ENCODE measurements at places on chromosomes 1 and 21.

DNA sequence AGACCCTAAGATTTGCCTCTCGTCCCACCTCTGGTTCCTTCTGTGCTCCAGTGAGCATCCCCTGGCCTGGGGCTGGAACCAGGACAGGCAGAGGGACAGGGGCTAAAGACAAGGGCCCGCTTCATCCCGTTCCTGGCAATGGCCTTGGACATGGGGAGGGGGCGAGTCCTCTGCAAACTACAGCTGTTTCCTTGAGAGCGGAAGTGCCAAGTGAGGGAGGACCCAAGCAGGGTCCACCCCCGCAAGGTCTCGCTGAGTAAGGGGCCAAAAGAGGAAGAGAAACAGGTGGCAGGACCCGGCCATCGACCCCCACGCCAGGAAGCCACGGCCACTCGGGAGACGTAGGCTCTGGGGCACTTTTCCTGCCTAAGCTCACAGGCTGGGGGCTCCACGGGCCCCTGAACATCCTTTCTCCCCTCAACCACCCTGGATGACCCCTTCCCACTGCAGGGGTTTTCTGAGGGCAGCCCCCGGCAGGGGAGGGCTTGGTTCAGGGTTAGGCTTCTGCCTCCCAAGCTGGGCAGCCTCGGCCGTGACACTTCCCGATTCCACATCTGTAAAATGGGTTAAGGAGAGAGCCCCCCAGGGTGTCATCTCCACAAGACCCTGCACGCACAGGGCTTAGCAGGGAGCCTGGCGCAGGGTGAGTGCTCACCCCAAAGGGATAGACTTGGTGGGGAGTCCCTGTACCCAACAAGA is 17.9 kb upstream of the PLEKHG5 start:
- no peak for DNase-seq

DNA sequence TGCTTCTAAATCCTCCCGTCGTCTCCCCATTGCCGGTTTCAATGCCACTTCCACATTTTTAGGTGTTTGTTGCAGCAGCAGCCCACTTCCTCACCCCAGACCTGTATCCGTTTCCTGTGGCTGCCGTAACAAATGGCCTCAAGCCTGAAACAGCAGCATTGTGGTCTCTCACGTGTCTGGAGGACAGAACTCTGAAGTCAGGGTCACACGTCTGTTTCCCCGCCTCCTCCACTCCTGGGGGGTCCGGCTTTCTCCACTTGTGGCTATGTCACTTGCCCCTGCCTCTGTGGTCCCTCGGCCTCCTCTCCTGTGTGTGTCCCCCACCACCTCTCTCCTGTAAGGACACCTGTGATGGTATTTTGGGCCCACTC is 21.8 kb downstream of the TRPM2 start:
- DNase-seq = no peak

GRCh38 chr1:226712742-226713419 is 26.2 kb downstream of the ITPKB start:
- DNase-seq = no peak

GRCh38 chr1:49234988-49235387 is 458.3 kb upstream of the BEND5 start:
- DNase-seq = no peak

DNA sequence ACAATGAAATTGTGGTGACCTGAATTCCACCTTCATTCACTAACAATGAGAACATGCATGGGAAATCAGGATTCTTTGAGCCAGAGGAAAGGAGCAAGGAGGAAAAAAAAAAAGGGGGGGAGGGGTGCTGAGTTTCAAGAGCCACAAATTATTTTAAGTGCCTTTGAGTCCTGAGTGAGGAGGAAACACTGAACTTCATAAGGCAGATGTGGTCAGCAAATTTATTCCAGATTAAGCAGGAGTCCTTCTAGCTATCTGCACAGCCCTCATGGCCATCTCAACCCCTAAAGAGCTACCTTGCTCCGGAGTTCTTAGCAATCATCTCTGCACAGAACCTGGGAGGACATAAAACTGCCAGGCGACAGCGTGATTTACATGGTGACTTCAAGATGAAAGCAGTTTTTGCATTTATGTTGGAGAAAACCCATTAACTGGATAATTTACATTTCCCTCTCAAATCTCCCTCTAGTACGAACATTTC is 21.7 kb downstream of the ASTN1 start:
- no peak for DNase-seq

GRCh38 chr21:46475296-46475695 is 16.6 kb downstream of the DIP2A start:
- no peak for DNase-seq

GRCh38 chr1:226309398-226310244 is 657 bp upstream of the LIN9 start:
- DNase-seq = no peak

GRCh38 chr1:224114787-224115175 is 870 bp downstream of the FBXO28 start:
- DNase-seq = no peak

DNA sequence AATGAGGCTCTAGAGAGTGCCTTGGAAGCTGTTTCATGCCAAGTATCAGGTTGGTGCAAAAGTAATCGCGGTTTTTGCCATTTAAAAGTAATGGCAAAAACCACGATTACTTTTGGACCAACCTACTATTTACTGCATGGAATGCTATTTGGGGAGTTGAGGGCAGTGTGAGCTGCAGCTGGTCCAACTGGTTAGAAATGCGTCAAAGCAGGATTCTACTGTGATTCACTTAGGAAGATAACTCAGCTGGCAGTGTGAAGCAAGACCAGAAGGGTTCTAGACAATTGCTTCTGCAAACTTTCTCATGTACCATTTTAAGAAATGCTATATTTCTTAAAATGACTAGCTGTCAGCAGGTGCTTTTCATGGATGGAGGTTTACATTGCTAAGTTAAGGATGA is 21.2 kb upstream of the PLA2G2C start:
- no peak for DNase-seq

GRCh38 chr21:41621513-41621912 is 113.6 kb upstream of the TMPRSS2 start:
- DNase-seq = no peak

- DNase-seq = no peak
Observed at GRCh38 chr1:7450838-7451237, 320.3 kb upstream of the VAMP3 start.

- no peak for DNase-seq
Observed at GRCh38 chr1:61743716-61744580, 1.7 kb downstream of the PATJ start.

DNA sequence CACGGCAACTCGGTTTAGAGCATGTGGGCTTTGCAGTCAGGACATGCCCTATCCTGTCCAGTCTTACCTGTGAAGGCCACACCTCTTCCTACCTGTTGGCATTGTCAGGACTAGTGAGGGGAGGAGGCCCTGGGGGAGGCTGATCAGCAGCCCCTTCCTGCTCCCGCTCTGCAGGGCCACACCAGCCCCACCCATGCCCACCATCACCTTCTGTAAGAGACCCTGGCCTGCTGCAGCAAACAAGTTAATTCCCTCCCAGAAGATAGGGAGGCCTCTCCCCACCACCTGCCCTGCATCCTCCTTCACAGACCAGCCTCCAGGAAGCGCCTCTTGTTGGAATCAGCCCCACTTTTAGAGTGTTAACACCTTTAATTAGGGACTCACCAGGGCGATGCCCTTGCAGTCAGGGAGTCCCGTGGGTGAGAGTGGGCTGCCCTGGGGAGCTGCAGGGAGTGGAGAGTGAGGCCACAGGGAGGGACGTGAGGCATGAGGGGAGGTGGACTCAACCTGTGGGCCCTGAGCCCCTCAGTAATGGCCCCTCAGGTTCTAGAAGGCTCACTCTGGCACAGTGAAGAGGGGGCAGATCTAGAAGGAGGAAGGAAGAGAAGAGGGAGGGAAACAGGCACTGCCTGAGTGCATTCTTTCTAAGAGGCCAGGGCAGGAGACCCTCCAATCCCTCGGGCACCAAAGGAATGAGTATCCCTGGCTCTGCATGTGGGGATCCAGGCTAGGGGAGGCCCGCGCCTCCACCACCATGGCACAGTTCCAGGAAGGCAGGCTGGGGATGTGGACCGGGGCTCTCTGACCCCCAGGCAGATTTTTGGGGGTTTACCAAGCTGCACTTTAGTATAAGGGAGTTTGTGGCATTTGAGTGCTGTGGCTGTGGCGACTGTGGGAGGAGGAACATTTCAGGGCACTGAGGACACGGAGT is 8.2 kb downstream of the UMODL1 start:
- DNase-seq = no peak

DNA sequence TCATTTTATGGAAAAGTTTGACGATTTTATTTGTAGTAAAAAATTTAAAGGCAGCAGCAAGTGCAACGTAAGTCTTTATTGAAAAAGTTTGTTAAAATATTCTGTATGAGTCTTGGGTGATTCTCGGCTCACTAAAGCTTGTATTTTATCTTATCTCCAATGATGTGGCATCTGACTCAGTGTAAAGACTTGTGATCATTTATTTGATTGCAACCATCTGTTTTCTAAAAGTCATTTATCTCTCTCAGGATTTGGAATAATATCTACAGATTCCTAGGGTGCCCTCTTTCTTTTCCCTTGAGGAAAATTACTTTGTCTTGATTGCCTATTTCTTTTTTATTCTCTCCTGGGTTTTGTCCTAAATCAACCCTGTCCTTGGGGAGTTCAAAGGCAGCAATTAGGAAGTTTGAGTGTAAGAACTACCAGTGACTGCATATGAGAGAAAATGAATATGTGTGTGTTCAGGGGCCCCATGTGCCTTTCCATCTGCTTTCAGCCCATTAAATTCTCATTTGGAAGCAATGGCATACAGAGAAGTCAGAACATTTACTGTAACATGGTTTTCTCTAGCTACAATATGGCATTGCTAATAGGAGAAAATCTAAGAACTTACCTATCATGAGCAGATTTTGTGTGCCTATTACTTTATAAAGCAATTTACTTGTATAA is 575.0 kb upstream of the CHRM3 start:
- DNase-seq = no peak

DNA sequence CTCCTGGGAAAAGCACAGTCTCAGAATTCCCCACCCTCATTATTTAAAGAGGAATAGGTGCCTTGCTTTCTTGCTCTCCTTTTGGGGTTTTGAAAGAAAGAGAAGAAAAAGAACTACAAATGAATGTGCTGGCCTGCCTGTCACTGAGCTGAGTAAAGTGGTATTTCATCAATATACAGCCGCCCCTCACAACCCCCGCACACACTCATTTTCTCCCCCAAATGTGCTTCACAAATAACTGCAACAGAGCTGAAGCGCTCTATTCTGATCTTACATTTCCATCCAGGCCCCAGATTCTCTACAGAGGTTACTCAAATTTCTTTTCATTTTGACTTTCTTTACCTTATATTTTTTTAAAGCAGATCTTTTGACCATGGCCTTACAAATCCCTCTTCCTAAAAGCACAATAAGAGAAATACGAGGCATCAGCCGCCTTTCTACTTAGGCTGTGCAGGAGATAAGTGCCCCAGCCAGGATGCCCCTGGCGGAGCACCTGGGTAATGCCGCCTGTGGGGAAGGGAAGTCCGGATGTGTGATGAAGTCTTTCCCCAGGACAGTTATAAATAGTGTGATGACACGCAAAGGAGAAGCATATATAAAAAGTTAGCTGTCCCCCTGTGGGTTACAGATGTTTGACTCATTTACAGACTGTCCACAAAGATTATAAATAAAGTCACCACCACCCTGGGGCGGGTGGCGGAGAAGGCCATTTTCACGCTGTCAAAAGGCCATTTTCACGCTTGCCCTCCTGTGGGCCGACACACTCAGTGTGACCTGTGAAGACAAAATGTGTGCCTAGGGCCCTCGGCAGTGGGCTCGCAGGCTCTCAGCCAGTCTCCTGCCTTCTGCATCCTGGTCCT is 6.5 kb downstream of the KCNN3 start:
- DNase-seq = no peak

DNA sequence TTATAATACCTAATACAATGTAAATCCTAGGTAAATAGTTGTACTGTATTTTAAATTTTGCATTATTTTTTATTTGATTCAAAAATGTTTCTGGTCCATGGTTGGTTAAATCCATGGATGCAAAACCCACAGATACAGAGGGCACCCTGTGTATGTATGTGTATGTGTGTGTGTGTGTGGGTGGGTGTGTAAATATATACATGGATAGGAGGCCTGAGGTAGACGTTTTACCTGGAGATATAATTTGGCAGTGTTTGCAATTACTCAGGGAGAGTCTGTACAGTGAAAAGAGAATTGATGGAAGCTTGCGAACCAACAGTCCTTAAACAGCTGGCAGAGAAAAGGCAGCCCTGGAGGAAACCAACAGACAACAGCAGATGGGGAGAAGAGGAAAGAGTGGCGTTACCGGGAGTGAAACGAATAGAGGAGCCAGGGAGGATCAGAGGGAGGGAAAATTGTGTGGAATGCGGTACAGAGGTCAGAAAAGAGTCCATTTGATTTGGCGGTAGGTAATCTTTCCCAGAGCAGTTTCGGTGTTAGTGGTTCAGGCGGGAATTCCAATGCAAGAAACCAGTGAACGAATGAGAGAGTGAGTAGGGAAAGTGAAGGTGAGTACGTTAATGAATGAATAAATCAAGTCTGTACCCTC is 47.9 kb upstream of the NBL1 start:
- DNase-seq = no peak

GRCh38 chr1:201011616-201012015 is 11.9 kb downstream of the KIF21B start:
- no peak for DNase-seq

GRCh38 chr1:116130356-116130755 is 19.2 kb downstream of the MAB21L3 start:
- no peak for DNase-seq

DNA sequence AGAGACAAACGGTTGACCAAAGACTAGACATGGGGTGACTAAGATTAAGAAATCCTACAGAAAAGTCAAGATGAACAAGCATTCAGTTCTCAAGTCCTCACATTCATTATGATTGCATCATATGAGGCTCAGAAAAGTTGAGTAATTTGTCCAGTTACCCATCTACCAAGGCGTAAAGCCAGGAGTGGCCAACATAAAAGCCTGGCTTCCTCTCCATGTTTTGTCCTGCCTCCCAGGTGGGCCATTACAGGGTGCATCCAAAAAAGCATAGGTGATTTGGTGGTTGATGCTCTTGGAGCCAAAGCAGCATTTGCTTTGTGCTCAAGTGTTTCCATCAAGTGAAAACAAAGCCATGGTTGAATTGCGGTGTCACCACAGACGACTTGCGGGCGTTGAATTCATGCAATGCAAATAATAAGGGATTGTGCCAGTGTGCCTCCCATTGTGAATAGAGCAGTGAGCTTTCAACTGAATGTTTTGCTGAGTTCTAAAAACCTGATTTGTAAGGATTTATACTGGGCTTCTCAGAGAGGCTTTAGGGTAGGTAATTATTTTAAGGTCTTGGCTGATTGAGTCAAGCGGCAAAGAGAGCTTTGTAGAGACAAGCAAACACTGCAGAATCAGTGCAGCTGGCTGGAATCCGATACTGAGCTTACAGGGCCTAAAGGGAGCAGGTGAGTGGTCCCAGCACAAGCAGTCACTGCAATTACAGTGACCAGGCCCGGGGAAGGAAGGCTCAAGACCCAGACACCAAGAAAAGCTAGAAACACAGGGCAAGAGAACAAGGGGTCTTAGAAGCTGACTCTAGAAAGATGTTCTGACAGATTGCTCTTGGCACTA is 54.1 kb downstream of the KCNJ15 start:
- no peak for DNase-seq

GRCh38 chr1:210722410-210723081 is 393.8 kb downstream of the HHAT start:
- no peak for DNase-seq

GRCh38 chr1:15616373-15617172 is 685 bp upstream of the DDI2 start:
- DNase-seq = no peak

GRCh38 chr1:3330771-3331245 is 123.7 kb upstream of the ARHGEF16 start:
- DNase-seq = no peak
